Posterior vena cava (tissue), 2 donors: ENCODE measurements at places on chromosomes 4 and X. TPM values are rescaled to one million over a fixed set of nuclear protein-coding genes. Genes with fewer than 3 reads are reported as not detected.

- peak; percentile 86 for DNase-seq
Observed at GRCh38 chrX:107571296-107571998, 56.9 kb upstream of the PRPS1 start.

Gene HPGD
- total RNA-seq: 4.5 TPM

DNA sequence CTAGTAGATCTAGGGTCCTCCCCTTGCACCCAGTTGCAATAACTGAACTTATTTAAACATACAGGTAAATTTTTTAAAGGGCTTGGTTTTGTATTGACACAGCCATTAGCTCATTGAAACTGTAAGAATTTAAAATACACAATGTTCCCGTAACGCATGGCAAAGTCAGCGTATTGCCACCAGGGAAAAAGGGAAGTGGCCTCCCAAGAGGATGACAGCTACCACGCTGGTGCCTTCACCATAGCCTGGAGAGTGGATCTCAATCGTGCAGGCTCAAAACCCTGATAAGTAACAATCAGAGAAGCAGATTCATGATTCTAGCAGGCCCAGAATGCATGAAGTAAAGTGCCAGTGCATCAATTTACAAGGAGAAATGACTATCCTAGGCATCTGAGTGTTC, 49.4 kb upstream of the RELL1 start:
- DNase-seq: no peak

Gene PSMD10
- 28.4 TPM for total RNA-seq

- DNase-seq: no peak
Observed at GRCh38 chr4:57442831-57443291, 332.7 kb upstream of the IGFBP7 start.

Gene APLN
- 6.1 TPM for total RNA-seq

DNA sequence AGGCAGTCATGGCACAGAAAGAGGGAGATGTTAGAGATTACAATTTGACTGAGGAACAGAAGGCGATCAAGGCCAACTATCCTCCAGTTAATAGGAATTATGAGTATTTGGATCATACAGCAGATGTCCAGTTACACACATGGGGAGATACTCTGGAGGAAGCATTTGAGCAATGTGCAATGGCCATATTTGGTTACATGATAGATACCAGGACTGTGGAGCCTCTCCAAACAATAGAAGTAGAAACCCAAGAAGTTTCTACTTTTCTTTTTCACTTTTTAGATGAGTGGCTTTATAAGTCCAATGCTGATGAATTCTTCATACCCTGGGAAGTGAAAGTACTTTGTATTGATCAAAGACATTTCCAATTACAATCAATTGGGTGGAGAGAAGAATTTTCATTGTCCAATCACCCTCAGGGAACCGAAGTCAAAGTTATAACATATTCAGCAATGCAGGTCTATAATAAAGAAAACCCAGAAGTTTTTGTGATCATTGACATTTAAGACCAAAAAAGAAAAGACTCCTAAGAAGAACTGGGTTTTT, 139.1 kb downstream of the MAB21L2 start:
- no peak for DNase-seq

GRCh38 chr4:11914406-11914805, 485.7 kb upstream of the HS3ST1 start:
- DNase-seq: no peak

Gene SASH3
- total RNA-seq: 18.5 TPM
